Gastrocnemius medialis (tissue), 4 donors: ENCODE measurements at places on chromosomes 1 and 21. TPM values are rescaled to one million over a fixed set of nuclear protein-coding genes. Genes with fewer than 3 reads are reported as not detected.

GRCh38 chr1:53683986-53684740, 54.8 kb downstream of the GLIS1 start:
- no peaks in the 10 kb centered on the region for H3K36me3 ChIP-seq
- no peaks in the 10 kb centered on the region for H3K4me1 ChIP-seq
- H3K4me3 ChIP-seq: no peak overlapping the region
- DNase-seq: no peak
- peaks cover 33% of the 10 kb centered on the region for H3K27me3 ChIP-seq

The RAD54L gene
- total RNA-seq: not detected

- no peak overlapping the region for H3K27ac ChIP-seq
- H3K36me3 ChIP-seq: no peaks in the 10 kb centered on the region
- no peaks in the 10 kb centered on the region for H3K4me1 ChIP-seq
- no peak overlapping the region for H3K4me3 ChIP-seq
- DNase-seq: no peak
These were observed 567.2 kb downstream of the NPHP4 start for GRCh38 chr1:5424802-5425703.

The SPSB1 gene
- 40.4 TPM for total RNA-seq

The OR2M7 gene
- total RNA-seq: not detected

- H3K27me3 ChIP-seq: no peaks in the 10 kb centered on the region
- DNase-seq: no peak
- peaks cover 47% of the 10 kb centered on the region for H3K36me3 ChIP-seq
- H3K27ac ChIP-seq: no peak overlapping the region
- H3K4me3 ChIP-seq: no peak overlapping the region
These were observed 14.5 kb downstream of the SSU72 start for GRCh38 chr1:1560178-1560577.

GRCh38 chr1:86940599-86940998, 26.2 kb downstream of the HS2ST1 start:
- H3K27me3 ChIP-seq: no peaks in the 10 kb centered on the region
- H3K36me3 ChIP-seq: no peaks in the 10 kb centered on the region
- H3K27ac ChIP-seq: no peak overlapping the region
- no peaks in the 10 kb centered on the region for H3K4me1 ChIP-seq
- H3K4me3 ChIP-seq: no peak overlapping the region

GRCh38 chr1:210366767-210367166, 38.1 kb downstream of the HHAT start:
- H3K27me3 ChIP-seq: no peaks in the 10 kb centered on the region
- H3K4me1 ChIP-seq: no peaks in the 10 kb centered on the region
- no peak overlapping the region for H3K4me3 ChIP-seq
- no peak overlapping the region for H3K27ac ChIP-seq

The SMCP gene
- total RNA-seq: not detected

GRCh38 chr1:206804156-206804737, 32.0 kb upstream of the IL10 start:
- DNase-seq: no peak
- H3K4me3 ChIP-seq: no peak overlapping the region
- H3K27ac ChIP-seq: no peak overlapping the region
- no peaks in the 10 kb centered on the region for H3K27me3 ChIP-seq
- H3K36me3 ChIP-seq: no peaks in the 10 kb centered on the region

The FMO5 gene
- 0.95 TPM for total RNA-seq
